ENCODE measurements at places on chromosomes 3 and 15. TPM values are rescaled to one million over a fixed set of nuclear protein-coding genes. Genes with fewer than 3 reads are reported as not detected.

The UTS2B gene
- total RNA-seq, result 1.1 TPM

The STAB1 gene
- total RNA-seq, result 0.04 TPM

The KIAA1143 gene
- total RNA-seq, result 17.8 TPM

The PYGO1 gene
- total RNA-seq, result 3.9 TPM

The MIX23 gene
- 44.8 TPM for total RNA-seq

The CACNA2D3 gene
- total RNA-seq, result 0.18 TPM

The GOLGA8B gene
- 67.3 TPM for total RNA-seq

The IMPDH2 gene
- total RNA-seq, result 190 TPM

The KCNH8 gene
- total RNA-seq, result 0.58 TPM

The PRKCI gene
- 104 TPM for total RNA-seq

The COL6A5 gene
- not detected for total RNA-seq

- H3K27me3 ChIP-seq, result no peaks in the 10 kb centered on the region
- H3K4me1 ChIP-seq, result no peaks in the 10 kb centered on the region
These were observed 101.1 kb downstream of the LRIG1 start for GRCh38 chr3:66399529-66400232.

DNA sequence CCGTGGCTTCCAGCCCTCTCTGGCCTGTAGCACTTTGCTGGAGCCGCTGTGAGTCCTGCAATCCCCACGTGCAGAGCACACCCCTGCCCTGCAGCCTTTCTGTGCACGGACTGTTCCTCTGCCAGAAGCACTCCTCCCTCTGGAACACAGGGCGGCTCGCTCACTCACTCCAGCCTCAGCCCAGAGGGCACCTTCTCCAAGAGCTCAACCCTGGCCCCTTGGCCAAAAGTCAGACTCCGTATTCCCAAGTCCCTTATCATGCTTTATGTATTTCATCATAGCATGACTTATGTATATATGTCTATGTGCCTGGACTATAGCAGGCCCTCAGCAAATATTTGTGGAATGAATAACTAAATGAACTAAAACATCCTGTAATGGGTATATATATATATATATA is 63.2 kb downstream of the ASB7 start:
- no peak overlapping the region for H3K27ac ChIP-seq
- H3K27me3 ChIP-seq, result no peaks in the 10 kb centered on the region
- H3K4me1 ChIP-seq, result no peaks in the 10 kb centered on the region

DNA sequence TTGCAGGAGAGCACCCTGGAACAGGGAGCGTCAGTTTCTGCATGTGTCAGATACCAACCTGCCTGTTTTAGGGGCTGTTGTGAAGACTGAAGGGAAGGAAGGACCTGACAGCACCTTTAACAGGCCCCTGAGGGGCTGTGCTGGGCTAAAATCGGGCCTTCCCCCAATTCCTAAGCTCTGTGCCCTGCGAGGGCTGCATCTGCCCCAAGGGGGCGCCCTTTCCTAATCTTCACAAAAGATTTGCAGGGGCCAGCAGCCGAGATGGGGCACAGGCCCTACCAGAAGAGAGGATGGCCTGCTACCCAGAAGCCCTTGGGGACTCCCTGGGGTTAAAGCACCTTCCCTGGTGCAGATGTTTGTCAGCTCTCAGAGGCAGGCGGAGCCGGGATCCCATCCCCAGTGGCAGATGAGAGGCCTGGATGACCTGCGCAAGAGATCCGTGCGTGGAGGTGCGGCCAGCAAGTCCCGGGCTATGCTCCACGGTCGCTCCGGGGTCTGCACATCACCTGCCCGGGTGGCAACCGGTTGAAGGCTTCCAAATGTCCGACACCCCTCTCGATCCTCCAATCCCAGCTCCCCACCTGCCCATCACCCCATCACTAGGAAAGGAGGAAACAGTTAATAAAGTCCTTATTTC is 53.6 kb downstream of the RHCG start:
- H3K27me3 ChIP-seq, result peaks cover 28% of the 10 kb centered on the region
- no peaks in the 10 kb centered on the region for H3K36me3 ChIP-seq
- H3K4me3 ChIP-seq, result no peak overlapping the region

DNA sequence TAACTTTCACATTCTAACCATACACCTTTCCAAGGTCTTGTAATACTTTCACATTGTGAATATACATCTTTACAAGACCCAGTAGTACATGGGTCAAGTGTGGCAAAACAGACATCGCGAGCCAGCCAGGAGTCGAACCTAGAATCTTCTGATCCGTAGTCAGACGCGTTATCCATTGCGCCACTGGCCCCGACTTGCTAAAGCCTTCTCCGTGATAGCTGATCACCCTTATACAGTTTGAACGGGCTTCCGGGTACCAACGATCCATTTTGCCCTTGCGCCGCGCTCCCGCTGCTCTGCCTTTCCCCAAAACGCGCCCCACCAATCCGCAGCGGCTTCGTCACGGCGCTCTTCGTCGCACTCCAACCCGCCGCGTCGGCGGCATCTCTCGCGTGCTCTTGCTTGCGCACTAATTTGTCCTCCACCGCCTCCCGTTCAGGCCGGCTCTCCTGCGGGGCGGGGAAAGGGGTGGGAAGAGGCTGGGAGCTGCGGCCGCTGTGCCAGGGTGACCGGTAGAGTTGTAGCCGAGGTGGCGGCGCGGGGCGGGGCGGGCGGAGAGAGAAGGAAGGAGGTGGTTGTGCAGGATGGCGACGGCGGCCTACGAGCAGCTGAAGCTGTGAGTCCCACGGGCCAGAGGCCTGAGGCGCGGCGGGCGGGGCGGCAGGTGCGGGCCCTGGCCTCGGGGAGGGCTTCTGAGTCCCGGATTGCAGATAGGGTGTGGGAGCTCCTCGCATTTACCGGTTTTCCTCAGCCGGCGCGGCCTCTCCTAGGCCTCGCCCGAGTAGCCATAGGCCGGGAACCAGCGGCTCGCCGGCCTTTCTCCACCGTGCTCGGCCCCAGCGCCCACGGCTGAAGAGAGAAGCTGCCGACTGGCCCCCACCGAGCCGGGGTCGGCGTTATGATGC is at the start of gene SACM1L:
Gene SACM1L (plus strand): TSS at position 515 of the 905 bp plus-strand sequence. CDS start 70 bp downstream, at position 585.
- no peaks in the 10 kb centered on the region for H3K27me3 ChIP-seq
- 0 out of 2 replicates have a peak, but pooled peaks cover 18% of the 10 kb centered on the region for H3K36me3 ChIP-seq
- peak within 1 kb of the TSS; percentile 76 for H3K27ac ChIP-seq
- peak; percentile 96 for DNase-seq
- H3K4me3 ChIP-seq, result peak within 1 kb of the TSS; percentile 97

- peak; percentile 51 for DNase-seq
- H3K27me3 ChIP-seq, result no peaks in the 10 kb centered on the region
- H3K27ac ChIP-seq, result no peak overlapping the region
- H3K4me3 ChIP-seq, result no peak overlapping the region
- no peaks in the 10 kb centered on the region for H3K36me3 ChIP-seq
- peaks cover 7% of the 10 kb centered on the region for H3K4me1 ChIP-seq
These were observed 90.1 kb upstream of the ATP11B start for GRCh38 chr3:182703233-182703632.

GRCh38 chr3:150169330-150169940 is 198.7 kb upstream of the PFN2 start:
- H3K4me1 ChIP-seq, result no peaks in the 10 kb centered on the region
- no peak for DNase-seq
- H3K27me3 ChIP-seq, result no peaks in the 10 kb centered on the region
- H3K27ac ChIP-seq, result no peak overlapping the region
- H3K36me3 ChIP-seq, result no peaks in the 10 kb centered on the region
- H3K4me3 ChIP-seq, result no peak overlapping the region

DNA sequence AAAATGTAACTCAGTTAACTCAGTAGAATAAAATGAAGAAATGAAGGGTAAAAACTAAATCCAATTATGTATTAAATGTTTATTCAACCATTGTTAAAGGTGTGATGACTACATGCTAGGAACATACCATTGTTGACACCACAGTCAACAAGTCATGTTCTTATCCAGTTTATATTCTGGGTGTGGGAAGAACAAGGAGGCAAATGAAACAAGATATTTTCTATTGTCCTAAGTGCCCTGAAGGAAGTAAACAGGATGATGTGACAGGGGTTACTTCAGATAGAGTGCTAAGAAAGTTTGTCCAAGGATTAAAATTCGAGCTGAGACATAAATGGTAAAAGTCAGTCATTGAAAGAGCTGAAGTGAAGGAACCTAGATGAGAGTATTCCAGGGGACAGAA is 13.1 kb downstream of the AP3S2 start:
- H3K4me3 ChIP-seq, result no peak overlapping the region
- DNase-seq, result peak; percentile 36
- H3K27me3 ChIP-seq, result no peaks in the 10 kb centered on the region
- no peaks in the 10 kb centered on the region for H3K4me1 ChIP-seq
- H3K27ac ChIP-seq, result no peak overlapping the region

- H3K36me3 ChIP-seq, result no peaks in the 10 kb centered on the region
- peak overlapping the region; percentile 95 for H3K27ac ChIP-seq
- peak; percentile 98 for DNase-seq
- H3K27me3 ChIP-seq, result no peaks in the 10 kb centered on the region
These were observed 56.9 kb upstream of the PHLDB2 start for GRCh38 chr3:111802163-111802625.

DNA sequence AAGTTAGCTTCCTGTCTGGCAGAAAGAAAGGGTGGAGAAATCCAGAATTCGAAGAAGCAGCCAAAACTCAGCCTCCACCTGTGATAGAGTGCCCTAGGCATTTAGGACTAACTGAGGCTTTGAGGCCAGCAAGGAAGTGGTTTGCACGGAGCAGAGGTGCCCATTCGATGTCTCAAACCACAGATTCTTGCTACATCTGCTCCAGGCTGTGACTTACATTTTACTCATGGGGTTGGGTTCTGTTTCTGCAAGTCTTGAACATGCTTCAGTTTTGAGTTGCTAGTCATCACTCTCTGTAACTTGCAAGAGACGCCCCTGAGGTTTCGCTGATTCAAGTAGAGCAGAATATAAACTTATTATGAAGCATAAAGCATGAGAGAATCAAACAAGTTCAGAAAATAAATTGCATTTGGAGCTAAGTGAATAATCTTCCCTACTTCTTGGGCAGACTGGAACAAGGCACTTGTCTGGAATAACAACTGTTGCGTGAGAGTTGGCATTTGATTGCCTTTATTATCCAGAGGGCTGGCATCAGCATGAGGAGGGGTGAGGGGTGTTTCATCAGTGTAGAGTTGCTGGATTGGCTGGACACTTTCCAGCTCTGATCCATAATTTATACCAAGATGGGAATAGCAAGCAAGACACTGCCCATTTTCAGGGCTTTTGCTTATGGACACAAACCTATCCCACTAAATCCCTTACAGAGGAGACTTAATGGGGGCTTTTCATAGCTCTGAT is 256.5 kb downstream of the AGBL1 start:
- no peak overlapping the region for H3K4me3 ChIP-seq
- 0 out of 2 replicates have a peak, but pooled peaks cover 7% of the 10 kb centered on the region for H3K27me3 ChIP-seq
- no peaks in the 10 kb centered on the region for H3K4me1 ChIP-seq
- no peak for DNase-seq
- H3K36me3 ChIP-seq, result no peaks in the 10 kb centered on the region

DNA sequence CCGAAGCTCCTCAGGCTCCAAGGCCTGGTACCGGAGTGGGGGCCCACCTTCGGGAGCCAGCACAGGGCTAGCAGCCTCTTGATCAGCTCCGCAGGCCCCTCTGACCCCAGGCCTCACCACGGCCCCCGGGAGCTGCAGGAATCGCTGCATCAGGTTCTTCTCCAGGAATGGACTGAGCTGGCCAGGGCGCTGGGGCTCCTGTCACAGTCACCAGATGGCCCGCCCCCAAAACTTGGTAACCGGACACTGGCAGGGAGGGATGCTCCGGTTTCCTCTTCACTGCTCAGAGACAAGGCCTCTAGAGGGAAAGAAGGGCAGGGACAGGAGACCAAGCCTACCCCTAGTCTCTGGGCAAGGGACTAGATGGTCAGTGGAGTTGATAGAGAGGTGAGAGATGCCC is 9.9 kb downstream of the AP3B2 start:
- peaks cover 81% of the 10 kb centered on the region for H3K27me3 ChIP-seq
- no peak overlapping the region for H3K4me3 ChIP-seq
- no peaks in the 10 kb centered on the region for H3K36me3 ChIP-seq
- no peaks in the 10 kb centered on the region for H3K4me1 ChIP-seq
- DNase-seq, result no peak

- no peaks in the 10 kb centered on the region for H3K4me1 ChIP-seq
- H3K27me3 ChIP-seq, result no peaks in the 10 kb centered on the region
- H3K36me3 ChIP-seq, result no peaks in the 10 kb centered on the region
- no peak overlapping the region for H3K27ac ChIP-seq
- DNase-seq, result no peak
These were observed 354.6 kb downstream of the GAP43 start for GRCh38 chr3:115977866-115978265.

DNA sequence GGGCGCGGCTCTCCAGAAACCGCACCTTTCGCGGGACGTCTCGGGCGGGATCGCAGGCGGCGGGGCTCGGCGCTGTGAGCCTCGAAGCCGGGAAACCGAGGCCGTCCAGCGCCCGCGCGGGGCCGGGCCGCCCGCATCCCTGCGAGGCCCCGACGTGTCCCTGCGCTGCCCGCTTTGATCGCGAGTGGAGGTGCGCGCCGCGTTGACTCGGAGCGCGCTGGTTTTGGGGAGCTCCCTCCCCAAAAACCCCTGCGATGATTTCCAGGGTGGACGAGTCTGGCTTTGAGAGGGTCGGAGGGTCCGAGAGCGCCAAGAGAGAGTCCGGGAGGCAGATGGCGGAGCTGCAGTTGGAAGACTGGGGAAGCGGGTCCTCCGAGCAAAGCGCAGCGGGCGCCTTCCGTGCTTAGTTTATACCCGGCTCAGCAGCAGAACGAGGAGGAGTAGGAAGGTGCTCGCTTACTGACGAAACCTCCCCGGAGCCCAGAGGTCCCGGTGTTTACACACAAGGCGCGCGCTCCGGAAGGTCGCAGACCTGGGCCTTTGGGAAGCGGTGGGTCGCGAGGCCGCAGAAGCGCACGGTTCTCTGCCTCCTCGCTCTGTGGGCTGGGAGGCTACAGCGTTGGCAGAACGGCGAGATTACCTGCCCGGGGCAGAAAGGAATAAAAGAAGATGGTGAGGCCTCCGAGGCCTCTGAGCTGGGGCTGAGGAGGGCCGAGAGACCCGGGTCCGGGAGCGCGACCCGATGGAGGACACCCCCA is 687 bp downstream of the ALDH1A3 start:
- peaks cover 28% of the 10 kb centered on the region for H3K36me3 ChIP-seq
- H3K4me3 ChIP-seq, result peak overlapping the region; percentile 94
- H3K27me3 ChIP-seq, result no peaks in the 10 kb centered on the region
- peaks cover 36% of the 10 kb centered on the region for H3K4me1 ChIP-seq
- DNase-seq, result no peak

GRCh38 chr3:146883288-146883687 is 278.1 kb upstream of the PLSCR5 start:
- no peaks in the 10 kb centered on the region for H3K4me1 ChIP-seq
- no peak overlapping the region for H3K27ac ChIP-seq
- no peak for DNase-seq
- H3K36me3 ChIP-seq, result no peaks in the 10 kb centered on the region

DNA sequence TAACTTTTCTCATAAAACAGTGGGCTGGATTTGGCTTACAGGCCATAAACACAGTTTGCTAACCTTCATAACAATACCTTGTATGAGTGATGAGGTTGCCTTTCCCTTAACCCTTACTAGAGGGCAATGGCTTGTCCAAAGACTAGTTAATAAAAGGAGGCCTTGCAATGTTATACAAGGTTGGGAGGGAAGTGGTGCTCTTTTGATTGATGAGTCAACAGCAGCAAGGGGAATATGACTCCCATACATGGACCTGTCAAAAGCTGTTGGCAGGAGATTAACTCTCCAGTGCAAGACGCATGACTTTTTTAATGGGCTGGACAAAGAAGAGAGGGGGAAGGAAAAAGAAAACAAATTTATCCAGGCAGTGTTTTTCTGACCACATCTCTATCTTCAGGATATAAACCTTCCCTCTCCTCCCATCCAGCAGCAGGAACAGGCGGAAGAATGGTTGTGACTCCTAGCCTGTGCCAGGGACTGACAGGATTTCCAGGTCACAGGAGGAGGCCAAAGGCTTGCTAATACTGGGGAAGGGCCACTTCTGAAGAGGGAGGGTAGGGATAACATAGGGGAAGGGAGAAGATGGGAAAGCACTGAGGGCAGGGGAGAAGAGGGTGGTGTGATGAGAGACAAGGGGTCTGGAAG is 35.2 kb upstream of the ARL14 start:
- DNase-seq, result no peak
- no peaks in the 10 kb centered on the region for H3K36me3 ChIP-seq
- H3K4me1 ChIP-seq, result peaks cover 7% of the 10 kb centered on the region
- H3K27me3 ChIP-seq, result no peaks in the 10 kb centered on the region
